ENCODE measurements at places on chromosomes 1 and 21.

DNA sequence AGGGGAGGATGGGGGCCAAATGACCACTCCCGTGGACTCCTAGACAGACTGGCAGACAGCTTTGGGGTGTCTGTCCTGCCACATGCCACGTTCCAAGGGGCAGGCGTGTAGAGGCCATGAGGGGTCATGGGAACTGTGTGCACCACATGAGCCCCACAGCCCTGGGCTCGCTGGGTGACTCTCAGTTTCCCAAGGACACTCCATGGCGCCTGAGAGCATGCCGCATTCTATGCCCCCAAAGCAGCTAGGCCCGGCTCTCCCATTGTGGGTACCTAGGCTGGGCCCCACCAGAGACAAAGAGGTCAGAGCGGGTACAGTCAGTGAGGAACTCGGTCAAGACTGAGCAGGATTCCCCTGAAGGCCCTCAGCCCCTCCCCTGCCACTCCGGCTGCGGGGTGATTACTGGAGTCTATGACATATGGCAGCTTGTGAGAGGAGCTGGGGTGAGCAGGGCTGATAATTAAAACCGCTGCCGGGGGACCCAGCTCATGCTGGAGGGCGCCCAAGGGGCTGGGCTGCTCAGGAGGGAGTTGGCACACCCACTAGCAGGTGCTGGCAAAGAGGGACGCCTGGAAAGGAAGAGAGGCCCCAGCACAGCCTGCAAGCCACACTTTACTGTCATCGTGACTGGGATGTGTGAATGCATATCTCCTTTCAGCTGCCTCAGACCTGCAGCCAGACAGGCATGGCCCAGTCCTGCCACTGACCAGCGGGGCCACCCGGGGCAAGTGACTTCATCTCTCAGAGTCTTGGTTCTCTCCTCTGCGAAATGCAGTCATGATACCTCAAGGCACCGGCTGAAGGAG lies 8.4 kb downstream of the LRP8 start:
- DNase-seq, result no peak

DNA sequence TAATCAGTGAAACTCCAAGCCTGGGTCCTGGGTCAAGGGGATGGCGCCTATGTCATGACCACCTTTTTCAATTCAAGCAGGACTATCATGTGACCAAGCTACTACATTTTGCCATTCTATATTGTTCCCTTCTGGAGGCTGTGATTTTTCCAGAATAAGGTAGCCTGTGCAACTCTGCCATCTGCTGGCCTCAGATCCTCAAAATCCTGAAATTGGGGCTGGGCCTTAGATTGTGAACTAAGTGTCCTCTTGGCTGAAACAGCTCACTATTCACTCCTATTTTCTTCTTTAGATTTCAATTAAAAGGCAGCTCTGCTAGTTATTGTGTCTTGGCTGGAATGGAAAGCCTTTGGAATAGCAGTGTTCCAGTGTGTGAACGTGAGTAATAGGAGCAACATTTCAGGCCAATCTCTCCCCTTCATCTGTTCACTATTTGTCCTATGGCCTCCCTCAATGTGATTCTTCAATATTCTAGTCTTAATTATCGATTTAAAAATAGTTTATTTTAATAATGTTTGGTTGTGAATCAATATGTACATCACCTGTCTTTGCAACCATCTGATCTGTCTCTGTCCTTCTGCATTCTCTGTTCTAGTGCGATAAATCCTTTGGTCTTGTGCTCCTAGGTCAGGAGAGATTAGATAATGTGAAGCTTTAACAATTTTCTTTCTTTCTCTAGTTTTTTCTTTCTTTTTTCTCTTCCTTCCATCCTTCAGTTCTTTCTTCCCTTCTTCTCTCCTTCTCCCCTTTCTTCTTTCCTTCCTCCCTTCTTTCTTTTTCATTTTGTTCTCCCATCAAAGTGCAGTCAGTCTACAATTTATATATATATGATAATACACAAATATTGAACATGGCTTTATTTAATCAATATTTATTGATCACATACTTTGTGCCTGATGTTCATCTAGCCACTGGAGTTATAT lies 69.8 kb downstream of the CR1 start:
- DNase-seq, result no peak

GRCh38 chr1:184940226-184940625 lies 34.1 kb downstream of the NIBAN1 start:
- no peak for DNase-seq

GRCh38 chr21:25328736-25329135 lies 278.5 kb downstream of the MRPL39 start:
- DNase-seq, result no peak

GRCh38 chr1:201778279-201779065 lies 50.5 kb upstream of the IPO9 start:
- DNase-seq, result no peak

- no peak for DNase-seq
These were observed at the start of gene KCNK2 for GRCh38 chr1:215082532-215083382. Gene KCNK2, plus strand, starts transcription at chr1:215082737. Its CDS starts 649 bp downstream, at chr1:215083386.

- DNase-seq, result no peak
These were observed 29.9 kb downstream of the NUAK2 start for GRCh38 chr1:205291596-205291995.

- DNase-seq, result no peak
These were observed 13.4 kb downstream of the TSNAX start for GRCh38 chr1:231541842-231542241.
